Stimulated activated CD8-positive, alpha-beta memory T cell treated with anti-CD3 and anti-CD28 coated beads, Interleukin-15, amount 100 ng/mL, for 24 hours (primary cell): ENCODE measurements at places on chromosomes 1 and 21.

DNA sequence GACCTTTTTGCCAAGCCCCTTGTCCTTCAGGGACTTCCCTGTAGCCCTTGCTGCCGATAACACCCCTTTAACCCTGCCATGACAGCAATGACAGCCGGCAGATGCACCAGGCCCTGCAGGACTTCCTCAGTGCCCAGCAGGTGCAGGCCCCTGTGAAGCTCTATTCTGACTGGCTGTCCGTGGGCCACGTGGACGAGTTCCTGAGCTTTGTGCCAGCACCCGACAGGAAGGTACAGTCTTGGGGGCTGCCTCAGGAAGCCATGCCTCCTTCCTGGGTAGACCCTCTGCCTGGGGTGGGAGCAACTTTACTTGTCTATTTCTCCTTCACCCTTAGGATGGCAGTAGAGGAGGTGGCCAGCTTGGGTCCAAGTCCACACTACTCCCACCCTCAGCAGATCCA is 16.1 kb upstream of the PADI6 start:
- no peak for DNase-seq

DNA sequence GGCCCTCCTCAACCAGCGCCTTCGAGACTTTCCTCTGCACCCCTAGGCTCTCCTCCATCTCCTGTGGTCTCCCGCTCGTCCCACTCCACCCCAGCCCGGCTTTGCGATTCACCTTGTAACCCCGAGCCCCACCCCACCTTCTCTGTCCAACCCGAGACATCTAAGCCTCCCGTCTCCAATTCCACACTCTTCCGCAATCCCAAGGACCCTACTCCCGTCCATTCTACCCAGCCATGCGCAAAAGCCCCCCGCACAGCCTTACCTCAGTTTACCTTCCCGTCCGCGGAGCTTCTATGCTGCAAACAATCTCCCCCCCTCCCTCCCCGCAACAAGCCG is 174 bp downstream of the SH3BP5L start:
- DNase-seq = no peak

GRCh38 chr21:36097427-36098181 is 27.8 kb downstream of the CBR1 start:
- DNase-seq = no peak

DNA sequence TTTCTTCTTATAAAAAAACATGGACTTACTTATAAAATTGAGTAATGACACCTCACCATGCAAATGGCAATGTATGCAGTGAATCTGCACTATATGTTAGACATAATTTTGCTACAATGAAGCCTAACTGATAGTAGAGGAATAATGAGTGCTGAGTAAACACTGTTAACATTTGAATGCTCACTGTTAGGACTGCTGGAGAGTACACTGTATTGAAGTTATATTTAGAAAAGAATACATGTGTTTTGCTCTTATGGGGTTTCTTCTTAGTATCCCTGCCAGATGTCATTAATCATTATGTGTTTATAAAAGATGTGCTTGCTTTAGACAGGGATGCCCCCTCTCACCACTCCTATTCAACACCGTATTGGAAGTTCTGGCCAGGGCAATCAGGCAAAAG is 111.1 kb upstream of the ZP4 start:
- no peak for DNase-seq
